Kidney (tissue), 22 donors: ENCODE measurements at places on chromosomes 4 and X.

DNA sequence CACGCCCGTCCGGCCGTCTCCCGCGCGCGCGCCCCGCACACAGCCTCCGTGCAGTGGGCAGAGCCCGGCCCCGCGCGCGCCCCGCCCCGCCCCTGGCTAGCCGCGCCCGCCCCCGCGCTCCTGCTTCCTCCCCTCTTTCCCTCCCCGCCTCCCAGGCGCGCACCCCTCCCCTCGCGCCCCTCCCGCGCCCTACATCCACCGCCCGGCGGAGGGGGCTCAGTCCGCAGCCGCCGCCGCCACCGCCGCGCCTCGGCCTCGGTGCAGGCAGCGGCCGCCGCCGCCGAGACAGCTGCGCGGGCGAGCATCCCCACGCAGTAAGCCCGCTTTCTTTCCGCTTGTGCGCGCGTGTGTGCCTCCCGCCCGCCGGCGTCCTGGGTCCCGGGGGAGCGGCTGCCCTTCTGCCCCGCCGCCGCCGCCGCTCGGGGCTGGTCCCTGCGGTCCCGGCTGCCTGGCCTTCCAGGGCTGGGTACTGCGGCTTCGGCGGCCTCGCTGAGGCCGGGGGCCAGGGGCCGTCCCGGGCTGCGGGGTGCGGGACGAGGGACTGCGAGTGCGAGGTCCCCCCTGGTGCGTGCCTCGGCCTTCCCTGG, at the start of gene FHL1:
TSS of gene FHL1 (plus strand) at position 219 of the 587 bp plus-strand sequence.
- peak; percentile 29 for DNase-seq

- DNase-seq = no peak
Observed at GRCh38 chr4:100188829-100189228, 1.4 kb downstream of the DDIT4L start.

GRCh38 chrX:154657226-154657805, 3.9 kb upstream of the CTAG2 start:
- DNase-seq = no peak

DNA sequence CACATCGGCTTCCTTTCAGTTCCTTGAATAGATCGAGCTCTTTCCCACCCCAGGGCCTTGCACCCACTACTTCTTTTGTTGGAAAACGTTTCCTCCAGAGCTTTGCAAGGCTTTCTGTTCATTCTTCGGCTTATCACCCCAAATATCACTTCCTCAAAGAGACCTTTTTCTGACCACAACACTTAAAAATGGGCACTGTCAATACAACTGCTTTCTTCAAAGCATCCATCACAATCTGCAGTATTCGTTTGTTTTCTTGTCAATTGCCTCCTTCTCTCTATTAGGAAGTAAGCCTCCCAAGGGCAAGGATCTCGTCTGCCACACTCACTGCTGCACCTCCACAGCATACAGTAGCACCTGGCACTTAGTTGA, 17.7 kb upstream of the CENPU start:
- DNase-seq = no peak
